ENCODE measurements at places on chromosomes 6 and 20.

DNA sequence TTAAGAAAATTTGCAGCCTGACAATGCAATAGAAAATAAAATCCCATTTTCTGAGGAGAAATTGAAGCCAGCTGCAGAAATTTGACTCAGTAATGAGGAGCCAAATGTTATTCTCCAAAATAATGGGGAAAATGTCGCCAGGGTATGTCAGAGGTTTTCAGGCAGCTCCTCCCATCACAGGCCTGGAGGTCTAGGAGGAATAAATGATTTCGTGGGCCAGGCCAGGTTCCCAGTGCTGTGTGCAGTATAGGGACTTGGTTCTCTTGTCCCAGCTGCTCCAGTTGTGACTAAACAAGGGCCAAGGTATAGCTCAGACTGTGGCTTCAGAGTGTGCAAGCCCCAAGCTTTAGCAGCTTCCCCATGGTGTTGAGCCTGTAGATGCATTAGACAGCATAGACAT is 1240.8 kb upstream of the ADGRB3 start:
- DNase-seq, result no peak

DNA sequence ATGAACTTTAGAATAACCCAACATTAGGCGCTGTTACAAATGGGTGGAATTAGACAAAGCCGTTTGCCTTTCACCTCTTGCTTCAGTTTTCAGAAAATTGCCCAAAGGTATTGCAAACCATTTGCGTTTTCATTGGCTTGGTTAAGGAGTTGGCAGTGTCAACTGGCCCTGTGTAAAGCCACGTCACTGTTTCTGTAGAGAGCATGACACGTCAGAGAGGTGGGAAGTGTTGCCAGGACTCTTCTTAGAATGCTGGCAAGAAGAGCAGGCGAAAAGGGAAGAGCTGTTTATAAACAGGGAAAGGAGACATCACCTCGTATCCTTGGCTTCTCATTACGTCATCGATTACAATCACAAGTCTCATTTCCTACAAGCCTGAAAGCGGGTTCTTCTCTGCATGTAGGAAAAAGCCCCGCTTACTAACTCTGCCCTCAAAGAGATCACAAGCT is 4.2 kb upstream of the IRF4 start:
- DNase-seq, result no peak

DNA sequence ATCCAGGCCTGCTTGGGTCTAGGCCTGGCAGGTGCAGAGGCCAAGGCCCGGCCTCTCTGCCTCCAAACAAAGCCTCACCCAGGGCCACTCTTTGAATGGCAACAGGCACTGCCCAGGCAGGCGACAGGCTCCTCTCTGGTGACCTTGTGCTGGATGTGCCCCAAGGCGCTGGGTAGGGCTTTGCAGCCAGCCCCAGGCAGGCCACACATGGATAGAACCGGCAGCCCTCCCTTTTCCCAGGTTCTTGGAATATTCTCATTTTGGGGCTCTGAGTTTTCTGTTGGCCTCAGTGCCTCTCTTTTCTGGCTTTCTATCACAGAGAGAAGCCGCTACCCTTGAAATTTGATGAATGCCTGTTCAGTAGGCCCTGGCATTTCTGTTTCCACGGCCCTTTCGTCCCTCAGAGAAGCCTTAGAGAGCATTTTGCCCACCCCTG is 18.9 kb downstream of the PKIG start:
- DNase-seq, result no peak

DNA sequence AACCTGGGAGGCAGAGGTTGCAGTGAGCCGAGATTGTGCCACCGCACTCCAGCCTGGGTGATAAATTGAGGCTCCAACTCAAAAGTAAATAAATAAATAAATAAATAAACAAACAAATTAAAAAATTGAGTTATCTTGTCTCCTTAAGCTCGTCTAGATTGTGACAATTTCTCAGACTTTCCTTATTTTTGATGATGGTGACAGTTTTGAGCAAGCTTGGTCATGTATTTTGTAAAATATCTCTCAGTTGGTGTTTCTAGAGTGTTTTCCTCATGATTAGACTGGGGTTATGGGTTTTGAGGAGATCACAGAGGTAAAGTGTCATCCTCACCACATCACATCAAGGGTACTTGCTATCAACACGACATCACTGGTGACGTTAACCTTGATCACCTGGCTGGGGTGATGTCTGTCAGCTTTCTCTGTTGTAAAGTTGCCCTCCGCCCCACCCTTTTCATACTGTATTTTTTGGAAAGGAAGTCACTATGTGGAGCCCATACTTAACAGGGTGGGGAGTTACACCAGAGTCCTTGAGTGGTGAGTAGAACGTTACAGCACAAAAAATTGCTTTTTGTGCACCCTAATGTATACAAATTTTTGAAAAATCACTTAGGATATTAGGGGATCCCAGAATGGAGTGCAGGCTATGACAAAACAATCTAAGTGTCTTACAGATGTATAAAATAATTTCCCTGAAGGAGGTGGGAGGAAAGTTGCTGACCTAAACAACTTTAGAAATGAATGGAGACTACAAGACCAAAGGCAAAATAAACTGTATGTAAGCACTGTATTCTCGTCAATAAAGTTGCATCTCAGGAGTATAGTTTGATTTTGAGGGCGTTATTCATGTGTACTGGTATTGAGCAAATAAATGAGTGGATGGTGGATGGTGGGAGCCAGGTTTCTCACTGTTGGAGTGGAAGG is 116.4 kb upstream of the SGK1 start:
- no peak for DNase-seq

DNA sequence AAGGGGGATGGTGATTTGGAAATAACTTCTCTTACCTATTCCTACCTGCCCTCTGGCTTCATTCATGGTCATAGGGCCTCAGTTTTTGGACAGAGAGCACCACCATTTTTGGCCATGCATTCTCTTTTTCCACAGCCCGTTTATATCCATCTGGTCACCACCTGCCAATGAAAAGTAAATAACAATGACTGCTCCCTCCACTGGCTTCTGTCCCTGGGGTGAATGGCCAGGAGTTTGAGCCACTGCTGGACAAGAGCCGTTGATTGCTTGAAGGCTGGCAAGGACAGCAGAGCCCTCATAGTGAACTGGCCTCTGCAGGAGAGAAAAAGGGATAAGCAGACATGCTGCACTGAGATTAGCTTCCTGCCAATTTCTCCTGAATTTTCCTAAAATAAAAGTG is 261.8 kb downstream of the ADGB start:
- DNase-seq, result no peak

- DNase-seq, result no peak
Measured at GRCh38 chr6:84346372-84346771, 118.9 kb upstream of the CEP162 start.

DNA sequence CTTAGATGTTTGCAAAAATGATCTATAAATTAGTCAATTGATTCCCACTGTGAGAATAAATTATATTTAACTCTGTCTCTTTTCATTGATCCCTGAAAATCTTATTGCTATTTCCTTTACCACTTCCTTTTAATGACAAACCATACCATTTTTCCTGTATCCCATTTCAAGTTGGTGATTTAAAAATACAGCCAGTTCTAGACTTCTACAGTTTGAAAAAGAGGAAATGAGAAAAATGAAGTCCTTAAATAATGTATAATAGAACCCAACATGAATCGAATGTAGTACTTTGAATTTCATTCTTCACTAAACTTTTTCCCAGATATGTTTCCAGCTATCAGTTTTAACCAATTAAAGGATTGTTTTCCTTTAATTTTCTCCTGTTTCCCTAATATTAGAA is 29.5 kb upstream of the SDHAF4 start:
- no peak for DNase-seq

- no peak for DNase-seq
Measured at GRCh38 chr20:45993197-45993951, 15.3 kb upstream of the MMP9 start.

Measured in GM20000 (cell line).